ENCODE measurements at places on chromosomes 11 and 22.

DNA sequence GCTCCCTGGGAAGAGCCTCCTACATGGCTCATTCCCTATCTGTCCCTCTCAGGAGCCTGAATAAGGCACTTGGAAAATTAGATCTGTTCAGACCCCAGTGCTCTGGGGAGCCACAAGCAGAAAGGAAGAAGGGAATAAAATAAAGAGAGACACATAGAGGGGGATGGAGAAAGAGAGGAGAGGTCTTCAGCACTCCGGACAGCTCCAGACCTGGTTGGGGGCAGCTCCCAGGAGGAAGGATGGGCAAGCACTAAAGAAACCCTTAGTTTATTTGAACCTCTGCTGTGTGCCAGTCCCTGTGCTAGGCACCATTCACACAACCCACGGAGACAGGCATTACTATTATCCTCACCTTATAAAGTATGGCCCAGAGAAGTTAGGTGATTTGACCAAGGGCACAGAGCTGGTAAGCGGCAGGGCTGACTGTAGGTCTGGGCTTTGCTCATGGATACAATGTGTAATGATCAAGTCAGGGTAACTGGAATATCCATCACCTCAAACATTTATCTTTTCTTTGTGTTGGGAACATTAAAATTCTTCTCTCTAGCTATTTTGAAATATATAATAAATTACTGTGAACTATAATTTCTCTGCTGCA is 53.7 kb upstream of the LRRC32 start:
- no peak for DNase-seq

DNA sequence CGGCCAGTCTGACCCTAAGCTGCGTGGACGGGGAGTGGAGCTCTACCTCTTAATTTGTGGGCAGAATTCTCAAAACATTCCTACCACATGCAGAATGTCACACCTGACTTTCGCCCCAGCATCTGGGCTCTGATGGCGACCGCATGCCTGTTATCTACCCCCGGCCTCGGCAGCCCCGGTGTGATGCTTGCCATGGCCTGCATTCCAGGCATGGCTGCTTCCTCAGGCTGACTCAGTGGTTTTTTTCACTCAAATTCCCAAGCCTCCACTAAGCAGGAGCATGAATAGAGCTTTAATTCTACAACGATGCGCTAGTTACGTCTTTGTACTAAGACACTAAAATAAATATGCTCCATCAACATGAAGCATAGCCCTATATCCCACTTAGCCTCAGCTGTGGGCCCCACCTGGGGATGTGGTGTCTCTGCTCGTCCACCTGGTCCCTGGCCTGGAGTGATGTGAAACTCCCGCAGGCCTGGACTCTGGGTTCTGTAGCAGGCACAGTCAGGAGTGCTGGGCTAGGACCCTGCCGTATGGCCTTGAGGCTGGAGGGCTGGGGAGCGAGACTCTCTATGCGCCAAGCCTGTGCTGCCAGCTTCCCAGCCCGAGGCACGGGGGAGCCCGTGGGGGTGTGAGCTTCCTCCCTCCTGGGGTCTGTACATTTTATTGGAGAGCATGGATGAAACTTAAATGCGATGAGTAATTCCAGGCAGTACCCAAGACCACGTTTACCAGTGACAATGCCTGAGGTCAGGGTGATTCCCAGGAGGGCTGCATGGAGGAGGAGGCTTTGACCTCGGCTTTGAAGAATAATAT is 153.2 kb downstream of the CTTN start:
- no peak for DNase-seq

DNA sequence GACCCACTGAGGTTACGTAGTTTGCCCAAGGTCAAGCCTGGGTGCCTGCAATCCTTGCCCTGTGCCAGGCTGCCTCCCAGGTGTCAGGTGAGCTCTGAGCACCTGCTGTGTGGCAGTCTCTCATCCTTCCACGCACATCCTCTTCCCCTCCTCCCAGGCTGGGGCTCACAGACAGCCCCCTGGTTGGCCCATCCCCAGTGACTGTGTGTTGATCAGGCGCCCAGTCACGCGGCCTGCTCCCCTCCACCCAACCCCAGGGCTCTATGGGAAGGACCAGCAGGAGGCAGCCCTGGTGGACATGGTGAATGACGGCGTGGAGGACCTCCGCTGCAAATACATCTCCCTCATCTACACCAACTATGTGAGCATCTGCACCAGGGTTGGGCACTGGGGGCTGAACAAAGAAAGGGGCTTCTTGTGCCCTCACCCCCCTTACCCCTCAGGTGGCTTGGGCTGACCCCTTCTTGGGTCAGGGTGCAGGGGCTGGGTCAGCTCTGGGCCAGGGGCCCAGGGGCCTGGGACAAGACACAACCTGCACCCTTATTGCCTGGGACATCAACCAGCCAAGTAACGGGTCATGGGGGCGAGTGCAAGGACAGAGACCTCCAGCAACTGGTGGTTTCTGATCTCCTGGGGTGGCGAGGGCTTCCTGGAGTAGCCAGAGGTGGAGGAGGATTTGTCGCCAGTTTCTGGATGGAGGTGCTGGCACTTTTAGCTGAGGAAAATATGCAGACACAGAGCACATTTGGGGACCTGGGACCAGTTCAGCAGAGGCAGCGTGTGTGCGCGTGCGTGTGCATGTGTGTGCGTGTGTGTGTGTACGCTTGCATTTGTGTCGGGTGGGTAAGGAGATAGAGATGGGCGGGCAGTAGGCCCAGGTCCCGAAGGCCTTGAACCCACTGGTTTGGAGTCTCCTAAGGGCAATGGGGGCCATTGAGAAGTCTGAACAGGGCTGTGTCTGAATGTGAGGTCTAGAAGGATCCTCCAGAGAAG is 1.6 kb downstream of the GSTP1 start:
- DNase-seq, result no peak

- DNase-seq, result no peak
Measured at GRCh38 chr11:78603792-78604191, 29.1 kb upstream of the NARS2 start.

- DNase-seq, result no peak
Measured at GRCh38 chr11:23423104-23423503, 562.8 kb upstream of the CCDC179 start.

- DNase-seq, result no peak
Measured at GRCh38 chr11:17328871-17329494, 22.6 kb upstream of the NCR3LG1 start.

DNA sequence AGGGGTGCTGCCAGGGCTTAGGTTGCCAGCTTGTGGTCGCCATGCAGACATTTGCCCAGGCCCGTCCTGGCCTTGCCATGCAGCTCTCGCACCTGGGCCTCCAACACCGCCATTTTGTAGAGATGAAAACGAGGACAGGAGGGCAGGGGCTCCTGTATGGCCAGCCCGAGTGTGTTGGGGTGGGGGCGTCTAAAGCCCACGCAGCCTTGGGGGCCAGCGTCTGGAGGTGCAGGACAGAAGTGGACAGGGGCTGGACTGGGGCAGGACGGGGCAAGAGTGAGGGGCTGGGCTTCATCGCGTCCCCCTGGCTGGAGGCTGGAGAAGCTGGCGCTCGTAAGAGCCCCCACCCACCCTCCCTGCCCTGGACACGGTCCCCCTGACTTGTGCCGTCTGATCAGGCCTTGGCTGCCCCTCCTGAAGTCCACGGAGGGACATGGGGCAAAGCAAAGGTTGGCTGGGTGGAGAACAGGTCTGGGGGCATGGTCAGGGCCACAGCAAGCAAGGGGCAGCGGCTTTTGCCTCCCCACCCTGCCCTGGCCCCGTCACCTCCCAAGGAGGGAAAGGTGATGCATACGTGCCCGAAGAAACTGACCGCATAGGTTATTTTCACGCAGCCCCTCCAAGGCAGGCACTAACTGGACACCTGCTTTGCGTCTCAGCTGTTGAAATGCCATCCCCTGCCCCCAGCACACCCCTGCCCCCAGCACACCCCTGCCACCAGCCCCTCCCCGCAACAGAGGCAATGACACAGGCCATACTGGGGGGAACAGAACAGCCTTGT is 815 bp downstream of the TNNT3 start:
- DNase-seq, result no peak

DNA sequence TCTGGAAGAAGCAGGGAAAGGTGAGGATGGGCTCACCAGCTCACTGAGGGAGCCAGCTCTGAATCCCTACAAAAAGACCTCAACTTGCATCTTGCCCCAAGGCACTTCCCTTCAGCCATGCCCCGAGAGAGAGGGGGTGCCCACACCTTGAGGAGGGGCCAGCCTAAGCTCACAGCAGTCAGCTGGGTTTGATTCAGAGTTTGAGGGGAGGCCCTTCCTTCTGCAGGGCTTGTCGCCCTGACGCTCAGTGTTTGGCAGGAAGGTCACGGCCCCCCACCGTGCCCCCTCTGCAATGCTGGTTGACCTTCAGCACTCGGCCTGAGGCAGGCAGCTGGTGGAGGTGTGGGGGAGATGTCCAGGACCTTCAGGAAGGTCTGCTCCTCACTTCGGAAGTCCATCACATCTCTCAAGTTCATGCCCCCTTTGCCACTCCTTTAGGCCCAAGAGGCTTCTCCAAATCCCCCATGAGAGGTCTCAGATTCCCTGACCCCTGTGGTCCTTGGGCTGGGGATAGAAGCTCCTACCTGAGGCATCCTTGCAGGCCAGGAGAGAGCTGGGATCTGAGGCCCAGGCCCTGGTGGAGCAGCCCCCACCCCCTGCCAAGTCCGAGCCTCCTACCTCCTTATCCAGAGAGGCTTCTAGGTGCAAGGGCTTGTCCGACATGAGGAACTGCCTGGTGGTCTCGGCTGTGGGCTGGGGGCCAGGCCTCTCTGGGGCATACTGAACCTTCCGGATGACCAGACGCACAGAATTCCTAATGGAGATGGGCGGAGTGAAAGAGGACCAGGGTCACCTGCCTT is 37.6 kb downstream of the TPBGL start:
- no peak for DNase-seq

DNA sequence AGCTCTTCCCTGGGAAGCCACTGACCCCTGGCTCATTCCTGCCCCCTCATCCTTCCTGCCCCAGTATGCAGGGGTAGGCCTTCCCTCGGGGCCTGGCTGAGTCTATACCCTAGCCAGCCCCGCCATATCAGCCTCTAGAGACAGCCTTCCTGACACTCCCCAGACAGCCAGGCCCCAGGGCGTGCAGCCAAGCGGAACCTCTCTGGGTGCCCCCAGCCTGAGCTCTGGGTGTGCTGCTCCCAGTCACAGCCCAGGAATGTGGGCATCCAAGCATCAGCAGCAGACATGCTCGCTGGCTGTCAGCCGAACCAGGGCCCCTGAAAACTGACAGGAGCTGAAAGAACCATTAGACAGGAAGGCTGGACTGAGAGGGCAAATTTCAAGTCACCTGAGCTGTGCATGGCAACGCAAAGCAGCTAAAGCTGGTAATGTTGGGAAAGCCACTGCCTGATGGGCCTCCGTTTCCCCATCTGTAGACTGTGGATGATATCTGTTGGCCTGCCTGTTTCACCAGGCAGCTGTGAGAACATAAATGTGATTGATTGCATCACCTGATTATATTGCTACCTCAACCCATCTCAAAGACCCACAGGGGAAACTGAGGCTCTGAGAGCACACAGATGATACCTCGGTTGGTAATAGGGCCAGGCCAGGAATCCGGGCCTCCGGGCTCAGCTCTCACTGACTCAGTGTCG is 93.2 kb downstream of the LRRC32 start:
- DNase-seq, result no peak

- DNase-seq, result no peak
Measured at GRCh38 chr11:101915791-101916291, 481 bp downstream of the ANGPTL5 start.

- no peak for DNase-seq
Measured at GRCh38 chr11:79262221-79262620, 178.6 kb downstream of the TENM4 start.

- peak; percentile 62 for DNase-seq
Measured at GRCh38 chr11:104705490-104706190, 192.6 kb downstream of the CASP12 start.

- DNase-seq, result no peak
Measured at GRCh38 chr11:39385911-39386310, 2073.5 kb downstream of the LRRC4C start.

- DNase-seq, result no peak
Measured at GRCh38 chr11:65317025-65317786, 2.5 kb downstream of the CDC42EP2 start.

- no peak for DNase-seq
Measured at GRCh38 chr11:57273448-57274058, 36.5 kb upstream of the APLNR start.
